Cortex of kidney (tissue), 1 donor: ENCODE measurements at places on chromosomes 16 and 17.

- DNase-seq: no peak
Observed at GRCh38 chr16:31148896-31149295, 970 bp downstream of the PRSS36 start.

- DNase-seq: no peak
Observed at GRCh38 chr16:50960517-50961202, 190.4 kb downstream of the SALL1 start.

- no peak for DNase-seq
Observed at GRCh38 chr17:52158450-52159042, at the start of gene CA10. CA10 (minus strand) TSS chr17:52158714.

GRCh38 chr16:65003621-65004020 is 118.2 kb downstream of the CDH11 start:
- DNase-seq: no peak

DNA sequence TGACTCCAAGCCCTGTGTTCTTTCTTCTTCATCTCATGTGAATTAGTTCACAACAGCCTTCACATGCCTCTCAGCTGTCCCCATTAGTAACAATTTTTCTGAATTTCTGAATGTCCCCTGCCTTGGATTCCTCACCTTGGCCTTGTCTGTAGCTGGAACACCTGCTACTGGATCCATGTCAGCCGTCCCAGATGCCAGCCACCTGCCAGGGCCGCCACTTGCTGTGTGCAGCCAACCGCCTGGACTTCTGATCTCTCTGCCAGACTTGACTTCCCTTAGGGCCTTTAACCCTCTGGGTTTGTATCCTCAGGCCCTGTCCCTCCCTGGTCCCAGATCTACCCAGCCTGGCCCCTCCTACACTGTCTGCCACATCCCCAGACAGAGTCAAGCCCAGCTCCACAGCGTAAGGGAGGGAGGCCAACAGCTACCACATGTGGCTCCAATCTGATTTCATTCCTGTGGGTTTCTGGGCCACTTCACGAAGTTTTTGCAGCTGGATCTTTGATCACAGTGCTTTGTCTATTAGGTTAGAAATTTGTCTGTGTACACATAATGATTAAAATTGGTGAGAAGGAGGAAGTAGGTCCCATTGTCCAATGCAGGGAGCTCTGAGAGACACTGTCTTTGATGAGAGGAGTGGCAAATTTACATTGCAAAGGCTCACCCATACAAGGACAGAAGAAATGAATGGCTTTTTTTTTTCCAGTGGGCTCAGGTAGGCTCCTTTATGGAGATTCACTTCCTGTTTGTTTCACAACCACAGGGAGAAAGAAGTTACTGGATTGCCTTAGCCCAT is 15.3 kb downstream of the MPP2 start:
- DNase-seq: no peak

DNA sequence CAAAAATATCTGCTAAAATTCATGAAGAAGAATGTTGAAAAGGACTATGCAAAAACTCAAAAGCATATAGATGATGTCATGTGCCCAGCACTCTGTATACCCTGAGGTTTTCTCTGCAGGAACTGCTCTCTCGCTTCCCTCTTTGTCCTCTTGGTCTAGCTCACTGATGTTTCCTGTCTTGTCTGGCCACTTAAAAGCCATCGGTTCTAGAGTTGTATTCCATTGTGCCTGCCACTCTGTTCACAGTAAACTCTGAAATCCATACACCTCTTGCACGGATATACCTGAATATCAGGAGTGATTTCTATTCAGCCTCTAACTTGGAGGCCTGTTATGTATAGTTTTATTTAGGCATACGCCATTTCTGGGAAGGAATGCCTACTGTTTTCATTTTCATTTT is 101.0 kb upstream of the CNTNAP4 start:
- no peak for DNase-seq

DNA sequence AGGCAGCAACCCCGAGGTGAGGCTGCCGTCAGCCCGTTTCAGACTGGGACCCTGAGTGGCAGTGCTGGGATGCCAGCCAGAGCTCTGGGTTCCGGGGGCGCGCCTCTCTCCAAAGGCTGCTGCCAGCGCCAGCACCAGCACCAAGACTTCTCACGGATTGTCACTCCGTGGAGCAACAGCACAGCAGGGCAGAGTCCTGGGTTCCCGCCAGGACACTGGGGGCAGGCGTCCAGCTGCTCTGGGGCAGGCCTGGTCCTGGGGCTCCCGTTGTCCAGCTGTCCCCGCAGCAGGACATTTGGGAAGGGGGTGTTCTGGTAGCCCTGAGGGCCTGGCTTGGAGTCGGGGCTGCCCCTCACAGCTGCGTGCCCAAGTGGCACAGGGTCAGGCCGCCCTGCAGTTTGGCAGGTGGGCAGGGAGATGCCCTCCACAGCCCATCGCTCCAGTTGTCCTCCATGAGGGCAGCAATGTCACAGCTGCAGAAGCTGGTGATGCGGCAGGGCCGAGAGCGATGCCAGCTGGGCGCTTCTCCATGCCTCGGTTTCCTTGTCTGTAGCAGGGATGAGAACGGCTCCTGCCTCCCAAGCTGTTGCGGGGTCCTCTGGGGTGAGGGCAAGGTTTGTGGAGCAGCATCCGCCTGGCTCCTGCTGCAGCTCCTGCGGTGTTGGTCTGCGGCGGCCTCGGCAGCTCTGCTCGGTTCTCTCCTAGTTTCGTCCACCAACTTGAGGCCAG is 137.3 kb upstream of the CIBAR2 start:
- DNase-seq: no peak
